ENCODE measurements at places on chromosomes 4 and X.
A peak's percentile ranks its signal among the peaks of the same experiment; 100 is the strongest.

DNA sequence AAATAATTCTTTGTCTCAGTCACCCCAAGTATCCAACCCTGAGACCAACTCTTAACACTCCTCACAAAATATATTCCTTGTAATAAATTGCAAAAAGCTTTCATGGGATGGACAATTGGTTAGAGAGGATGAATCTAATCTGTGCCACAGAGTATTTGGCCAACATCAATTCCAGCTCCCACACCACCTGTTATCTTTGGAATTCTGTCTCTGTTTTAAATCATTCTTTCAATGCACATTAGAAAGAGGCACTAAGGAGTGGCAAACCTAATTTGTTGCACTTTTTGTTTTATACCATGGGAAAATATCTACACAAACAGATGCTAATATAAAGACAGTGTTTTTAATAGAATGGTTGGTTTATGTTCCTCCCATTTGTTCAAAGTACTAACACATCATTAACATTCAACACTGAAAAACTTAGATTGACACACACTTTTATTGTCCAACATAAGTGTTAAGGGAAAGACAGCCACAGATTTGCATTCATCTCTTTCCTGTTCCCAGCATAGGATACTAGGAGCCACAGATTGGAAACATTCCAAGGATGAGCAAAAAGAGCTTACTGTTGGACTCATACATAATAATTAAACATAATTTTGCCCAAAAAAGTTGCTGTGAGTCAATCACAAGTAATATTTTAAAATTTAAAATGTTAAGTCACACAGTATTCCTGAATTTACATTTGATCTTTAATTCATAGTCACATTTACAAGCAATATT, 116.4 kb downstream of the PPA2 start:
- no peak for DNase-seq

- DNase-seq, result no peak
Measured at GRCh38 chrX:65925592-65925991, 114.3 kb downstream of the VSIG4 start.

- no peak for DNase-seq
Measured at GRCh38 chr4:1623821-1624518, 60.1 kb downstream of the FAM53A start.

DNA sequence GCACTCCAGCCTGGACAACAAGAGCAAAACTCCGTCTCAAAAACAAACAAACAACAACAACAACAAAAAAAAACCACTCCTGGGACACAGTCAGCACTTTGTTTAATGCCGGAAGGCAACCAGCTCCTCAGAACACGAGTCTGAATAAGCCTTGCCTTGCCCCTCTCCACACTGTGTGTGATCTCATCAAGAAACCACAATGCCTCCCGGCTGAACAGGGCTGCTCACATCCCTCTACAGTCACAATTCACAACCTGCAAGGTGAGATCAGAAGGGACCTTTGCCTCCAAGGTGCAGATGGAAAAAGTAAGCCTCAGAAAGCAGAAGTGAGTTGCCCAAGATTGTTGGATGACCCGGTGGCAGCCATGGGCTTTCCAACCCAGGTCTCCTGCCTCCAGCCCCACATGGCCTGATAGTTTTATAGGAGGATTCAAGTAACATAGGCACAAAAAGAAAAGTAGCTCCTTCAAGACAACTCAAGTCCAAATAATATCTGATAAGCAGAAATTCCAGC, 80.8 kb downstream of the JAKMIP1 start:
- no peak for DNase-seq

DNA sequence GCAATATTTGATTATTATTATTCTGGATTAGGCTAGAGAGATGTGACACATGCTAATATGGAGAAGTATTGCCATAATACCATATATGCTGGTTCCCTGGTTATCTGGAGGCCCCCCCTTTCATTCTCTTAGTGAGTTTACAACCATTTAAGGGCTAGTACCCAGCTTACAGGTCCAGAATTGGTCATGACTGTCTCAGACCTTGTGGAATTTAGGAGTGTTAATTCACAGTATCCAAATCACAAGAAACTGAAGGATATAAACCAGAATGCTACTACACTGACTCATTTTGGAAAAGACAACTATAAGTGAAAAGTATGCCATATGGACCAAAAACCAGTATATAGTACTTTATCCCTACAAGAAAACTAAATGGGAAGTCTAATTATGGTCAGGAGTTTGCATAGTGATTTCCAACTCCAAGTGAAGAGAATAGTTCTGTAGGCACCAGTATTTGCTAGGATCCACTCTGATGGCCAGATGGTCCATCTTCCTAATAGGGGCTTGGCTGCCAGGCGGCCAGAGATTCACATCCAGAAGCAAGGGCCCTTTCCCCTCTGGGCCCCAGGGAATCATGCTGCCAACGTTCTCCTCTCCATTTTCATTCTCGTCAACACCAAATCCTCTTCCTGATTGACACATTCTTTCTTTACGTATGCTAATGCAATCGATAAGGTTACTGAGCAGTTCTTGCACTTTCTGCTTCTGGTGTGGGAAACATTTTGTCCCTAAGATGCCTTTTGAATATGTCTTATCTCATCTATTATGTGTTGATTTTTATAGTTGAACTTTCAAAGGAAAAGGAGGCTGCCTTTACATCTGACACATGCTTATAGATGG, 123.6 kb downstream of the SHROOM3 start:
- DNase-seq, result no peak

GRCh38 chr4:38107818-38108217, 147.6 kb downstream of the PTTG2 start:
- DNase-seq, result no peak

- no peak for DNase-seq
Measured at GRCh38 chr4:181946902-181947301, 296.3 kb upstream of the TENM3 start.

DNA sequence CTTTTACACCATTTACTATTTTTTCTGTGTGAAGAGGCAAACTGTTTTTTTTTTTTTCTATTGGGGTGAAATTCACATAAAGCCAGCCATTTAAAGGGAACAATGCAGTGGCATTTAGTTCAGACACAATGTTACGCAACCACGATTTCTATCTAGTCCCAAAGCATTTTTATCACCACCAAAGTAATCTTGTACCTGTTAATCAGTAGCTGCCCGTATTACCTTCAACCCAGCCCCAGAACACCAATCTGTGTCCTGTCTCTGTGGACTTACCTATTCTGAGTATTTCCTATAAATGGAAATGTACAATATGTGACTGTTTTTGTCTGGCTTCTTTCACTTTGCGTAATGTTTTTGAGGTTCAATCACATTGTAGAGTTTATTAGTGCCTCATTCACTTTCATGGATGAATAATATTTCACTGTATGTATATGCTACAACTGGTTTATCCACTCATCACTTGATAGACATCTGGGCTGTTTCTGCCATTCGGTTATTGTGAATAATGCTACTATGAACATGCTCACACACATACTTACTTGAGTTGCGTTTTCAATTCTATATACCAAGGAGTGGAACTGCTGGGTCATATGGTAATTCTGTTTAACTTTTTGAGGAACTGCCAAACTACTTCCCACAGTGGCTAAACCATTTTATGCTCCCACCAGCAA, 116.2 kb downstream of the CDS1 start:
- no peak for DNase-seq

DNA sequence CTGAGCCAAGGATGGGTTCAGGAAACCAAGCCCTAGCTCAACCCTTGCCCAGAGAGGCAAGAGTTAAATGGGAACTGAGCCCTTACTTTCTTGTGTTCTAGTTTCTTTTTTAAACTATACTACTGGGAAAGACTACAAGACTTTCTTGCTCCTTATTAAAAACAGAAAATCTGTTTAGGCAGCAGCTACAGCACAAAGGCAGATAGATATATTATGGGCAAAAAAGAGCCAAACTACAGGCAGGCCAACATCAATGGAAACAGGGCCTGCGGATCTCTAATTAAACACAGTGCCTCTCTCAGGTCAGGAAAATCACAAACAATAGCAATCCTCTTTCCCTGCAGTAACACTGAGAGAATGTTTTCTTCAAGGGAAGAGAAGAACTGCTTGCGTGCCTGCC, 226.0 kb downstream of the LDB2 start:
- DNase-seq, result no peak

- DNase-seq, result no peak
Measured at GRCh38 chrX:65686236-65686635, 18.8 kb downstream of the MSN start.

- peak; percentile 54 for DNase-seq
Measured at GRCh38 chr4:16914208-16914607, 15.8 kb upstream of the LDB2 start.

GRCh38 chr4:74658116-74658515, 136.2 kb downstream of the BTC start:
- peak; percentile 18 for DNase-seq

DNA sequence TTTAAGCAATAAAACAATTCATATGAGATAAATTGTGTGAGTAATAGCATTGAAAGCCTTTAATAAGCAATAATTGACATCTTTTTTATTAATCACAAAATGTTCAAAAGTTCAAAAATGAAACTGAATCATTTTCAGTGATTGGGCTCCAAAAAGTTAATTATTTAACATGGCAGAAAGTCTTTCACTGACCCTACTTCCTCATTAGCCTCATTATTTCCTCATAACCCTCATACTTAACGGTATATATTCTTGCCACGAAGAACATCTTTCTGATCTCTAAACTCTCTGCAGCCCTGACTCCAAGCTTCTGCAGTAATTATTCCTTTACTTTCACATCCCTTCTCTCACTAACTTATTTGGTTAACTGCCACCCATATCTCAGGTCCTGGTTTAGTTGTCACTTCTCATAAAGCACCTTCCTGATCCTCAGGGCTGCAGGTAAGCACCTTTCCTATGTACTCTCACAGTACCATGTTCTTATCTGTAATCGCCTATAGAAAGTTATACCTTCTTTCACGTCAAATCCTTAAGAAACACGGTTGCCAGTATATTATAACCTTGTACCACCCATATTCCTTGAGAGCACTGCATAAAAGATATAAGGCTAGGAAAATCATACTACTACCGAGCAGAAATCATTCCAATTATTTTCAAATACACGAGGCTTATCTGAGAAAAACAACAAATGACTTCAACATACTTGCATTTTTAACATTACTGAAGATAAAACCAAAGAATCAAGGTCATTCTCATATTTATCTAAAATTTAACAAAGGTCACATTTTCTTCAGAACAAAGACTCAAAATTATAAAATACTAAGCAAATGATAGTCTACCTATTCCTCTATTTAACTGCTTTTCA, 72.2 kb downstream of the PPP3CA start:
- DNase-seq, result no peak

DNA sequence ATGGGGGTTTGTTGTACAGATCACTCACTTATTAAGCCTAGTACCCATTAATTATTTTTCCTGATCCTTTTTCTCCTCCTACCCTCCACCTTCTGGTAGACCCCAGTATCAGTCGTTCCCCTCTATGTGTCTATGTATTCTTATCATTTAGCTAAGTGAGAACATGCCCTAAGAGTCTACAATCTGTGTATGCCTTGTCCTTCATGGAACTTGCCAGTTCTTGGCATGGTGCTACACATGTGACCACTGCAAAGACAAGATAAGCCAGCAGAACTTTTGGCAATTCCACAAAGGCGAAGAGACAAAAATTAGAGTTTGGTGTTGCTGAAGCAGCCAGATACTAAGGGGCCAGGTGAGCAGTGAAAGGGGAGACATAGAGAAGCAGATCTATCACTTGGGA, 101.3 kb downstream of the CORIN start:
- no peak for DNase-seq

DNA sequence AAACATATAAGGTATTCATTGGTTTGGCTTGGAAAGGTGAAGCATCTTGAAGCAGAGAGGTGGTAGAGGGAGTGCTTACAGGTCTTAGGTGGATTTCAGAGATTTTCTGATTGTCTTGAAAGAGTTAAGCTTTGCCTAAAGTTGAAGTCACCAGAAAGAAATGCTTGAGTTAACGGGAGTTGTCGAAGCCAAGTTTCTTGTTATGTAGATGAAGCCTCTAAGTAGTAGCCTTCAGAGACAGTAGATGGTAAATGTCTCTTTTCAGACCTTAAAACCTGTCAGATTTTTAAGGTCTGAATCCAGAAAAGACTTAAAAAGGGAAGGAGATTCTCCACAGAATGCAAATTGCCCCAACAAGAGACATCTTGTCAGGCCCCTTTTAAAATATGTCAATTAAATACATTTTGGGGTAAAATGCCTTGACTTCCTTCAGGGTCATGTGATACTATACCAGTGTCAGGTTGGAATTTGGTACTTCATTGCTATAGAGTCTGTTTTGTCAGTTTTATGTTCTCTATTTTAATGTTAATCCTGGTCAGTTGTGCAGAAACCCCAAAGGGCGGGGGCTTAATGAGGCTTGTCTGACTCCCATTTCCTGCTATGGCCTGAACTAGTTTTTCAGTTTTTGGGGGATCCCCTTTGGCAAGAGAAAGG, 81.0 kb downstream of the PCDH18 start:
- no peak for DNase-seq

DNA sequence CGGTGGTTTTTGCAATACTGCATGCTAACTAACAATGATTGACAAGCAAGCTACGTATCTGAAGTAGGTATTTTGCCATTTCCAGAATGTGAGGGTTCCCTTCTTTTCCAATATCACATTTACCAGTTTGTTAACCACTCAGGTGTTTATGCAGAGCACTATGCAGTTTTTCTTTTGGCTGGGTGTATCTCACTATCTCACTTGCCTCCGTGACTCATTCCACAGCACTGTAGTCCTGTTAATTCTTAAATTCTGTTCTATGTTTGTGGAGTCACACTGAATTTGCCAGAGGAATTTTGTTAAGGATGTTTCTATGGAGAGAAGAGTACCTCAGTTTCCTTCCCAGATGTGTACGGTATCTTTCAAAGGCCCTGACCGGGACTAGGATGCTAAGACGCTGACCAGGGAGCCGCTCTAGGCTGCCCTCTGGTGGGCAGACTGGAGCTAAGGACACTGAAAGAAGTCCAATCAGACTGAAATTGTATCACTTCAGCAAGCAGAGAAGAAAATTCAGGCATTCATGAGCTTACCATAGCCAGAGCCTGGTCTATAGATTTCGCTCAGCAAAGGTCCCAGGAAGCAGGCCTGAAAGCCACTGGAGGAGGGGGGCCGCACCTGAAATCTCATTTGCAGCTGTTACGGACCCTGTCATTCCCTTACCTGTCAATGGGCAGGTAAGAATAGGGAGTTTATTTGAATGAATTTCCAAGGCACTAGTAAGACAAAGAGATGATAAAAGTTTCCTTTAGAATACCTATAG, 388.4 kb upstream of the SPOCK3 start:
- DNase-seq, result peak; percentile 1

GRCh38 chr4:77525538-77525937, 80.1 kb upstream of the CXCL13 start:
- DNase-seq, result no peak

GRCh38 chrX:8849458-8849857, 48.3 kb upstream of the FAM9A start:
- no peak for DNase-seq

GRCh38 chr4:141004823-141005222, 128.4 kb downstream of the RNF150 start:
- DNase-seq, result no peak

- peak; percentile 38 for DNase-seq
Measured at GRCh38 chr4:76232681-76233080, 18.8 kb upstream of the FAM47E start.
